Kidney capillary endothelial cell (primary cell): ENCODE measurements at places on chromosomes 5 and 9.

- DNase-seq, result no peak
These were observed 37.2 kb upstream of the SMIM32 start for GRCh38 chr5:136230176-136230575.

DNA sequence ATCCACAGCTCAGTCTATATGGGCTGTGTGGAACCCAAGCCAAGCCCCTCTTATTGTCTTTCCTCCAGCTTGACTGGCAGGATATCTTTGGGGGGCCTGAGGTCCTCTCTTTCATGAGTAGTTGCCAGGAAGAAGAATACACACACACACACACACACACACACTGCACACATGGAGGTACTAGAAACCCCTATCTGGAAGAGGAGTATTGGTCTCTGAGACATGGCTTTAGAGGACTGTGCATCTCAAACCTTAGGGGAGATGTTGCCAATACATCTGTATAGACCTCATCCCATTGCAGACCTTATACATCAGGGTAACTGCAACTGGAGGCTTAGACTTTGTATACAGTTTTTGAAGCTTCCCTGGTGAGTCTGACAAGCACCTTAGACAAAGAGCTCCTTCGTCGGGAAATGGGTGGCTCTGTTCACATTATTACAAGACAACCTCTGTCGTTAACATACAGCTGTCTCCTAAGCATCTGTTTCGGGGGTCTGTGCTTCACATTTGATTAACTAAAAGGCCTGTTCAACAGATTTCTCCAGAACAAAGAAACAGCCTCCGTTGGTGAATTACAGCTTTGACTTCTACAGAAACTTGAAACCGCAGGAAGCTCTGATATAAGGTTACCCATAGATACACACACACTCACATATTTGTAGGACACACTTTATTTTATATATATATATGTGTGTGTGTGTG is 5.5 kb upstream of the ENTREP1 start:
- DNase-seq, result no peak

DNA sequence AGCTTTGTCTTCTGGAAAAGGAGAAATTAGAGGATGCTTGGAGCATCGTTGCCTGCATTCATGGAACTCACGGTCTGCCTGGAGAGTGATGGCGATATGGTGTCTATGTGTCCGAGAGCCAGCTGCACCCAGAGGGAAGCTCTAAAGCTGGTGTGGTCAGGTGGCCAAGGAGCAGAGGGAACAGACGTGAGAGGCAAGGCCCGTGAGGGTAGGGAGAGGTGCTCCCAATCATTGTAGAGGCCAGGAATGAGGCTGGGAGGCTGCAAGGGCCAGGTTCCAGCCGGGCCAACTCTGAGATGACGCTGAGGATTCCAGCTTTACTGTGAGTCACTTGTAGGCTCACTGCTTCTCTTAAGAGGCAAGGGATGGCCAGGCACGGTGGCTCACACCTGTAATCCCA is 7.6 kb downstream of the FGD3 start:
- DNase-seq, result no peak

GRCh38 chr5:40984884-40985283 is 75.6 kb downstream of the C7 start:
- DNase-seq, result no peak

- DNase-seq, result no peak
These were observed 90.2 kb upstream of the CCDC112 start for GRCh38 chr5:115386657-115387056.

- no peak for DNase-seq
These were observed 62.0 kb downstream of the PSMB7 start for GRCh38 chr9:124353166-124353768.
